GM13976 (cell line): ENCODE measurements at places on chromosomes 3 and 15.

DNA sequence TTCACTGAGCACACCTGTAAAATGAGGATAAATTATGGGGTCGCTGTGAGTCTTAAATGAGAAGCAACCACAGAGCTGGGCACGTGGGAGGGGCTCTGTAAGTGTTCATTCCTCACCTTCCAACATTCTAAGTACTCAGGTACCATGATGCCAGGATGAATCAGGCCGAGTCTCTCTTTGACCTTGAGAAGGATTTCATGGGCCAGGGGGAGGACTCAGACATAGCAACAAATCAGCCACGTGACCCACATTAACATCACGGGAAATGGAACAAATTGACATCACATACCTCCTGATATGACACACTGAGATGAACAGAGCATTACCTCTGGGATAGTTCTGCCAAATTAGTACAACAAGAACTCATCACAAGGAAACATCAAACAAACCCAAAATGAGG, 35.2 kb upstream of the USP3 start:
- no peak for DNase-seq

GRCh38 chr3:167304077-167304476, 76.0 kb downstream of the ZBBX start:
- DNase-seq, result no peak

DNA sequence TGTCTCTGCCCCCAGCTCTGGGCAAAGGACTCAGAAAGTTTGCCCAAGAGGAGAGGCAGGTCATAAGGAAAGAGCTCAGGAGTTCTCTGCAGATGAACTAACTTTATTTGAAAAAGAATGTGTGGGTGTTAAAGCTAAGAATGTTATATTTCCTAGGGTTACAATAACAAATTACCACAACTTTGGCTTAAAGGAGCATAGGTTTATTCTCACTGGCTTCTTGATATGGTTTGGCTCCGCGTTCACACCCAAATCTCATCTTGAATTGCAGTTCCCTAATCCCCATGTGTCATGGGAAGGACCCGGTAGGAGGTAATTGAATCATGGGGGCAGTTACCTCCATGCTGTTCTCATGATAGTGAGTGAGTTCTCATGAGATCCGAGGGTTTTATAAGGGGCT, 383.7 kb upstream of the CFAP20DC start:
- DNase-seq, result no peak

DNA sequence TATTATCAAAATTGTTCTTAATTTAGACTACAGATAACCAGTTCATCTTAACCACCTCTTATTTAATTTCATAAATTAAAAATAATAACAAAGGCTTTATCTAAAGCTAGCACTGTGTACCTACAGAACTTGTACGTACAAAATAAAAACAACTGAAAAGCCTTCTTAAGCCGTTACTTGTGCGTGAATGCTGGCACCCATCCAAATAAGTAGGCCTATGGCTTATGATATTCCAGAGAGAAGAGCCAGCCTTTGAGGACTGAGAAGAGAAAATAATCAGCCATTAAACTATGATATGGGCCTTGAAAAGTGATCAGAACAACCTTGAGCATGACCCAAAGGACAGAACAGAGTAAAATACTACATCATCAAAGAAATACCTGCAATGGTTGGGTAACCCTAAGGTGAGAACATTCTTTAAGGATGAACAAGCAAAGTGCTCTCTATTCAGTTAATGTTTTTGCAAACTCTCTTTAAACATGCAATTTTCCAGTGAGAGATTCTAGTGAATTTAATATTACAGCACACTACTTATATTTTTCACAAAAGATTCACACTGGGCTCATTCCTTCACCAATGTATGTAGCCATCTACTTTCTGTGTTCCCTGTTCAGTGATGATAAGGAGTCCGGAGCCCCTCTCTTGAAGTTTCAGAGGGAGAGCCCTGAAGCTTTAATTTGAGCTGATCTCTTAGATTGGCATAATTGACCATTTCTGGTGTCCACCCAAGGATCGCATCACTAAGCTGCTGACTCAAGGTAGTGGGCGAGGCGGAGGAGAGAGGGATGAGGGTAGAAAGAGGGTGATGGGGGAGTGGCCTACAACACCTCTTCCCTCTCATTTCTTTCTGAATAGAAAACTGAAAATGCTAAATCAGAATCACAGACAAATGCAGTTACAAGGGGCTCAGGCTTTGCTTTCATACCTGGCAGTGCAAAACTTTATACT, 7.7 kb upstream of the ACTC1 start:
- DNase-seq, result no peak

DNA sequence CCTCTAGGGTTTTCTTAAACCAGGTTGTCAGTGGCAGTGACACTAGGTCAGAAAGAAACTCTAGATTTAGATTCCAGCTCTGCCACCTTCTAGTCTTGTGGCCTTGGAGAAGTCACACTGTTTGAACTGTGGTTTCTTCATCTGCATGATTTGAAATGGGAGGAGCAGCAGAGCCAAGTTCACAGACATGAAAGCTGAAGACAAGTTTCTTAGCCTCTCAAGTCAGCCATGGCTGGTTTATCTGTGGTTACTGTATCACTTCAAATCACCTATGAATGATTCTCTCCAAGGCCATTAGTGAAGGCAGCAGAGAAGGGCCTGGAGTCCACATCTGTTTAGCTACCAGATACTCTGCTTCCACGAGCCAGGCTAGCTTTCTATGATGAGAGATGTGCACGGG, 15.6 kb downstream of the CLEC3B start:
- DNase-seq, result no peak

GRCh38 chr15:56325186-56325585, 40.0 kb upstream of the TEX9 start:
- DNase-seq, result no peak

DNA sequence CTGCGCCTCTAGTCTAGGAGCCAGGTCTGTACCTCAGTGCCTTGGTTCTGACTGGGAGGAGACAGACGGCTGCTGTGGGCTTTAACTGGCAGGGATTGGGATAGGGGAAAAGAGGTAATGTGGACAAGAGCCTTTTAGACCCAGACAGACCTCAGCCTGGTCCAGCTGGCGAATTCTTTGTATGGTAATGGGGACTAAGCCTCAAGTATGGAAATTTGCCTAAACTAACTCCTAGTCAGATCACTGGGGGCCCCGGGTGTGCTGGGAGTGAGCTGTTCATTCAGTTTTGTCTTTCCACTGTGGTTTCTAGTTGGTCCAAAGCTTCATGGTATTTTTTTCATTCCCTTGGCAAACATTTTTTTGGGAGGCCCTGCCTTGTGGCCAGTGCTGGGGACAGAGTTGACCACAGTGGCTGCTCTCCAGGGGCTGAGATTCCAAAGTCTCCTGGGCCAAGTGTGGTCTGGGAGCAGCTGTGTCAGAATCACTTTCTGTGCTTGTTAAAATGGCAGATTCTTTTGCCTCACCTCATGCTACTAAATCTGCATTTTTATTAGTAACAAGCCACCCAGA, 261.4 kb upstream of the C2CD4B start:
- no peak for DNase-seq

DNA sequence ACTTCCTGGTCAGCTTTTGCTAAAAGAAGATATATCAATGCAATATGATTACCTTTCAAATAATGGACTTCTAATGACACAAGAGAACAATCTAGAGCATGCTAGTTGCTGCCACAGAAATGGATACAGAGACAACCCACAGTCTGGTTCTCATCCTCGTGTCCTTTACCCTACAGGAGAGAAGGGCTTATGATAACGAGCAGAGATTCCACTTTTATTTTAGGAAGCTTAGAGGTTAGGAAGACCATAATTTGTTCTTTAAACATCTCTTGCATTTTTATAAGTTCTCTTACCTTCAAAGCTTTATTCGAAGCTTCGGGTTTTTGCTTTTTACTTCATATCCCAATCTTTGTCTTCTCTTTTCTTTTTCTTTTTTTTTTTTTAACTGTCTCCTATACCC, 39.1 kb downstream of the FILIP1L start:
- DNase-seq, result no peak

GRCh38 chr15:56353740-56354139, 11.5 kb upstream of the TEX9 start:
- no peak for DNase-seq

GRCh38 chr15:99432271-99433025, 133.3 kb upstream of the MEF2A start:
- no peak for DNase-seq

- DNase-seq, result no peak
Measured at GRCh38 chr3:46337911-46338310, 16.0 kb upstream of the CCR2 start.

DNA sequence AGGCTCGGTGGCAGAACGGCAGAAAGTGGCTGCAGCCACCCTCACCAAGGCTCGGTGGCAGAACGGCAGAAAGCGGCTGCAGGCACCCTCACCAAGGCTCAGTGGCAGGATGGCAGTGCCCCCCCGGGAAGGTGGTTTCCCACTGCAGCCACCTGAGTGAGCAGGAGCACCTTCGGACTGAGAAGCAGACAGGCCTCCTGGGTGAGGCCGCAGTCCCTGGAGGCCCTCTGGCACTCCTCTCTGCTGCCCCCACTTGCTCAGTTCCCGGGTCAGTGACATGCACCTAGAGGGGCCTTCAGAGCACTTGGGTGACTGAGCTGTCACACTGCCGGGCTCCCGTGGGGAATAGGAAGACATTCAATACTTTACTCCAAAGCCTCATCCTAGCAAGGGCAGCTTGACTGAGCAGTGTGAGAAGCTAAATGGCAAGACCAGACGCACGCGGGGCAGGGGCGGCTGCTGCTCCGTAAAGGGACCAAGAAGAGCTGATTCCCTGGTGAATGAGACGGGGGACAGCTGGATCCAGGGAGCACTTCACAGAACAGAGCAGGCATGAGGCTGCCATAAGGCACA, 62.7 kb downstream of the PCSK6 start:
- DNase-seq, result no peak

DNA sequence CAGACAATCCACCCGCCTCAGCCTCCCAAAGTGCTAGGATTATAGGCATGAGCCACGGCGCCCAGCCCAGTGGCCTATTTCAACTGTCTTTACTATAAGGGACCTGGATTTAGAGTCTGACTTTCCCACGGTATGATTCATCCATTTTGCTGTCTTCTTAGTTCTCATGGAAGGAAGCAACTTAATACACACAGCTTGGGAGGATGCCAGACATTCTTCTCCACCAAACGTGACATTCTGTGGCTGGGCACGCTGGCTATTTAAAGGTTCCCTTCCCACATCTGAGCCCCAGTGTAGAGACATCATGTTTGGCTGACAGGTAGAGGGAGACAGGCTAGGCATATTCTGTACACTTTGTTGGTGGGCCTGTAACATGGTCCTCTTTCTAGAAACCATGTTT, 26.2 kb downstream of the FAM43A start:
- no peak for DNase-seq

GRCh38 chr3:149832086-149832485, 19.1 kb downstream of the RNF13 start:
- DNase-seq, result no peak

DNA sequence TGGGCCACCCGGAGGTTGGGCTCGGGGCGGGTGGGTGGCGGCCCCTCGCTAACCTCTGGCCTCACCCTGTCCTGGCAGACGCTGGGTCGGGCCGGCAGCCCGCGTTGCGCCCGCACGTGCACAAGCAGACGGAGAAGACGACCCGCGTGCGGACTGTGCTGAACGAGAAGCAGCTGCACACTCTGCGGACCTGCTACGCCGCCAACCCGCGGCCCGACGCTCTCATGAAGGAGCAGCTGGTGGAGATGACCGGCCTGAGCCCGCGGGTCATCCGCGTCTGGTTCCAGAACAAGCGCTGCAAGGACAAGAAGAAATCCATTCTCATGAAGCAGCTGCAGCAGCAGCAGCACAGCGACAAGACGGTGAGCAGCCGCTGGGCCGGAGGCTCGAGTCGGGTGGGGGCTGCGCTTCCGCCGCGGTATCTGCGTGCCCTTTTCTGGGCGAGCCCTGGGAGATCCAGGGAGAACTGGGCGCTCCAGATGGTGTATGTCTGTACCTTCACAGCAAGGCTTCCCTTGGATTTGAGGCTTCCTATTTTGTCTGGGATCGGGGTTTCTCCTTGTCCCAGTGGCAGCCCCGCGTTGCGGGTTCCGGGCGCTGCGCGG, 3.7 kb downstream of the ISL2 start:
- DNase-seq, result peak; percentile 61

DNA sequence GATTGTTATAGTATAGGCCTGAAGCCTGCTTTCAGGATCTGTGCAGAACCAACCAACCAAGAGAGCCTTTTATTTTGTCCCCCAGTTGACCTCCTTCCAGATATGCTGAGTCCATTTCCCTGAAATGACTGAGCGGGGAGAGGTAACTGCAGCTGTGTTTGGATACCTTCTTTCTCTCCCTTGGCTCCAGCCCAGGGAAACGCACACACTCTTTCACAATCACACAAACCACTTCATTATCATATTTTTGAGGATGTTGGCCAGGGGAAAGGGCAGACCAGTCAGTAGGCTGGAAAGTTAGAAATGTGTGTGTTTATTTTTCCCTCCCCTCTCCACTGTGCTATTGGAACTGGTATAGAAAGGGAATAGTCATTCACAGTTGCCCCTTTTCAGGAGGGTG, 417.7 kb upstream of the TBL1XR1 start:
- no peak for DNase-seq

DNA sequence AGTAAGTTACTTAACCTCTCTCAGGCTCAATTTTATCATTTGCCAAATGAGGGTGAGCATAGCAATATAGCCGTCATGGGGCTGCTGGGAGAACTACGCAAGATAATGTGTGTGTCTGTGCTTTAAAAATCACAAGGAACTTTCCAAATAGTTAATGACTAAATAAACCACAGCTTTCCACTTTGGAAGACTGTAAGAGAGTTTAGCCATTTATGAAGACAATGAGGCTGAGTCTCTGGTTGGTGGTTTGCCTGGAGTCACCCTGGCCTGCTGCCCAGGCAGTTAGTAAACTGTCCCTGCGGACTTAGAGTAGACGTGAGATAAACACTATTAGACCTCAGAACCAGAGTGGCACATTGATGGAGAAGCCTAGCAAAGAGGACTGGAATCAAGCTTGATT, 357.7 kb downstream of the CLSTN2 start:
- no peak for DNase-seq

DNA sequence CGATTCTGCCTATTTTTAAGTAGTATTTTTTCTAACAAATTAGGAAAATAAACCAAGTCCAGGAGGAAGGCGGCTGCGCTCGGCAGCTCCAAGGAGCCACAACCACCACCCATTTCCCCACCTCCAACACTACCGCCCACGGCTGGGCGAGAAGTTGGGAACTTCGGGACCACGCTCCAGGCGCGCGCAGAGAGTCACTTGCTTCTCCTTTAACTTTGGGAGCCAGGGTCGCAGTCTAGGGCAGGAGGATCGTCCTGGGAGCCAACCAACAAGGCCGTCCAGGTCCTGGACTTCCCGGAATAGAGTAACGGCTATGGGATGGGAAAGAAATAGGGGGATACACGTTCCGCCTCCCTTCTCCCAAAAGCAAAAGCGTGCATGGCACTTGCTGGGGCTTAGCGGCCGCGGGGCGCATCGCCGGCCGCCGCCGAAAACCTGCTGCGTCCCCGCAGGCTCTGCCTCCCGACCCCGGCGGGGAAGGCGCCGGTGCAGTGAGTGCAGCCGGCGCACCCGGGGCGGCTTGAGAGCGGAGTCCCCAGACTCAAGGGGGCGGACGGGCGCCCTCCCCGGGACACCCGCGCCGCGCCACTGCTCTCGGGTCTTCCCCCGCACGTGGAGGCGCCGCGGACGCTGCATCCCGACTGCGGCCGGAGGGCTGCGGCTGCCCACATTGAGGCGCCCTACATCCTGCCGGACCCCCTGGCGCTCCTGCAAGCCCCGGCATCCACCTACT, 699 bp downstream of the MEGF11 start:
- DNase-seq, result peak; percentile 68
